ENCODE measurements at places on chromosomes 16 and 17.

GRCh38 chr17:34226011-34226743 lies 28.9 kb upstream of the CCL2 start:
- DNase-seq: no peak

DNA sequence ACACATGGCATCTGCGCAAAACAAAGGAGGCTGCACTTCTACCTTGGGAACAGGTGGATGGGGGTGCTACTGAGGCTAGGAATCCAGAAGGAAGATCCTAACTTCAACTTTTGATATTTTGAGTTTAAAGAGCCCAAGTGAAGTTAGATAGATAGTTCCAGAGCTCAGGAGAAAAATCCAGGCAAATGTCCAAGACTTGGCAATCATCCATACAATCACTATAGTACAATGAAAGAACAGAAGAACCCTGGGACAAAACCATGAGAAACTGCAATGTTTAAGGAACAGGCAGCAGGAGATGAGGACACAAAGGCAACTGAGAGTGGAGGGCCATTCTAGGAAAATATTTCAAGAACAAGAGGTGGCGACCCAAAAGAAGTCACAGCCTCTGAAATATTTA lies 12.4 kb downstream of the CDYL2 start:
- no peak for DNase-seq

- no peak for DNase-seq
Observed at GRCh38 chr17:53150101-53150698, 672.5 kb upstream of the KIF2B start.

DNA sequence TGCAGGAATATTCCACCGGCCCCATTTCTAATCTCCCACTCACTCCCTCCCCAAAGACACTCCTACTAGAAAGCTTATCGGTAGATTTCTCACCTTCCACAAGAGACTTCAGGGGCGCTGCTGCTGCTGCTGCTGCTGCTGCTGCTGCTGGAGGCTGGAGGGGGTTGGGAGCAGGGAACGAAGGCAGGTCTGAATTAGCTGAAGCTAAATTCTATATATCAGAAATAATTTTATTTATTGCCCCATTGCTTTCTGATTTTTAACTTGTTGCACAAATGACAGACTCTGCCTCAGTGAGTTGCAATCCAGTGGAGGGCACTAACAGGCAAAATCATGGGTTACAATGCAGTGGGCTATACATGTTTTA lies 25.8 kb upstream of the HLF start:
- DNase-seq: no peak

DNA sequence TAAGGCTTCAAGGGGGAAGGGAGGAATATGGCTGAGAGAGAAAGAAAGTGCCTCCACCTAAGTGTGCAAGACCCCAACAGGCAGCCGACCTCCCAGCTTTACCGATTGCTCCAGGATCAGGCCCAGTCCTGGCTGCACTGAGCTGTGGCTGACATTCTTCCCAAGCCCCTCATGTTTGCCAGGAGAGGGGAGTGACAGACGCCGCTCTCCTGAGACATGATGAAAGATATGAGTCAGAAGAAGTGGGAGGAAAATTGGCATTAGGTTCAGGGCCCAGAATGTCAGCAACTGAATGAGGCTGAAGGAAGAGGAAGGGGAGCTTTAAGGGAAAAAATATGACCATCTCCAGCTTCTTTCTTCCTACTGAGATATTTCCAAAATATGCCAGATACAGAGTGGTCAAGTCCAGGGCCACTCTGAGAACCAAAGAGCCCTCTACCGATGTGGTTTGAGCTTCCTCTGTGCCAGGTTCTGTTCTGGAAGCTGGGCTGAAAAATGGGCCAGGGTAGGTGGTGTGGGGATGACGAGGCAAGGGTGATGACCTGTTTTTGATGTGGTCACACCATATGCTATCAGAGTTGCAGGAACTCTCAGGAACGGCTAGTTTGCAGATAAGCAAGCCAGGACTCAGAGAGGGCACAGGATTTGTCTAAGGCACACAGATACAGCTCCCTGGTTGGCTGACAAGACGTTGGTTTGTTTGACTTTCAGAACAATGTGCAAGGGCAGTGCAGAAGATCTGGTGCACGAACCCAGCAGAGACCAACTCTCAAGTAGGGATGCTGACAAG lies 176.7 kb downstream of the SOX9 start:
- no peak for DNase-seq

DNA sequence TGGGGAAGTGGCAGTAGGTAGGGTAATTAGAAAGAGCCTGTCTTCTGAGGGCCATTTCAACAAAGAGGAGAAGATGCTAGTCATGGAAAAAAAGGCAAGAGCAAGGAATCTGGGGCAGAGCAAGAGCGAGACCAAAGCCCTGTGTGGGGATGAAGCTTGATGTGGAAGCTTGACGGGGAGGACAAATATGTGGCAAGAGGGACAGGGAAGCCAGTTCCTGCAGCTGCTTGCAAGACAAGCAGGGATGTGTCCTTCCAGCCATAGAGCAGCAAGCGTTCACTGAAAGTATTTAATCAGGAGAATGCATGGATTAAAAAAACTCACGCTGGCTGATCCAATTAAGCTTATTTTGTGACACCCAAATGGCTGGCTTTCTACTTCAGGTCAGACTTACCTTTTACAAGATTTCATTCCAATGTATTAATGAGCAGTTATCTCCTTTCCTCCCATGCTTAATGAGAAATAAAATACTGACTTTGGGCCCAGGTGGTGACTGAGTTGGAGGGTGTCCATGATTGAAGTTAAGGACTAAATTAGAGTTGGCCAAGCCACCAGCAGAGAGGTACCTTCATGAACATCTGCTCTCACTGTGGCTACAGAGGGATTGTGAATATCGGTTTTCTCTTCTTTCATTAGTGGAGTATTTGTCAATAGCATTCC lies 76.8 kb downstream of the ABCA8 start:
- no peak for DNase-seq

DNA sequence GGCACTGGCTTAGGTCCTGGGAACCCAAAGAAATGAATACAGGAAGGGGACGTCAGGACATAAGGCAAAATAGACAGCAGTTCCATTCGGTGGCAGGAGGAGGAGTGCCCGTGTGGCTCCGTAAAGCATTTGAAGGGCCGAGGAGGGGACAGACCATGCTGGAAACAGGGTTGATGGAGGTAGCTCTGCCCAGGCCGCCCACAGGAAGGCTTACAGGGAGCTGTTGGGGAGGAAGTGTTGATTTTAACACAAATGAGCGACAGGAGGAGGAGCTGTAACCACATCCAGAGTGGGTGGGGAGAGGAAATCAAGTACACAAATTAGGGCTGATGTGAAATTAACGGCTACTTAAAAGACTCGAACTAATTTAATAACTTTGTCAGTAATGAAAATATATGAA lies 54.6 kb downstream of the RBFOX3 start:
- no peak for DNase-seq

DNA sequence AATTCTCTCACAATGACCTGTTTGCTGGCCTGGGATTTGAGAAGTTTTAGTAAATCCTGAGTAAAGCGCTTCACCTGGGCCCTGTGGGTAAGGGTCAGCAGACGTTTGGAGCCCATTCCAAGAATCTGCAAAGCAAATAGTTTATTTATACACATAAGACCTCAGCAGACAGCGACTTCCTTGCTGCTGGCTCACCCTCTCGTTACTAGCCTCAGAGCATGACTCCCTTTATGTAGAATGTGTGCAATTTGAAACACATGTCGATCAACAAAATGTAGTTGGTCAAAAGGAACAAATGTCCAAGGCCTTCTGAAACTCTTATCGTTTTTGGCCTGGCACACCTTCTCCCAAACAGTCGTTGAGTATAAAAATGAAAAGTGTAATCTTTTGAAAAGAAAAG lies 31.3 kb downstream of the MARF1 start:
- DNase-seq: no peak

GRCh38 chr16:49354991-49355390 lies 18.6 kb upstream of the C16orf78 start:
- DNase-seq: no peak

DNA sequence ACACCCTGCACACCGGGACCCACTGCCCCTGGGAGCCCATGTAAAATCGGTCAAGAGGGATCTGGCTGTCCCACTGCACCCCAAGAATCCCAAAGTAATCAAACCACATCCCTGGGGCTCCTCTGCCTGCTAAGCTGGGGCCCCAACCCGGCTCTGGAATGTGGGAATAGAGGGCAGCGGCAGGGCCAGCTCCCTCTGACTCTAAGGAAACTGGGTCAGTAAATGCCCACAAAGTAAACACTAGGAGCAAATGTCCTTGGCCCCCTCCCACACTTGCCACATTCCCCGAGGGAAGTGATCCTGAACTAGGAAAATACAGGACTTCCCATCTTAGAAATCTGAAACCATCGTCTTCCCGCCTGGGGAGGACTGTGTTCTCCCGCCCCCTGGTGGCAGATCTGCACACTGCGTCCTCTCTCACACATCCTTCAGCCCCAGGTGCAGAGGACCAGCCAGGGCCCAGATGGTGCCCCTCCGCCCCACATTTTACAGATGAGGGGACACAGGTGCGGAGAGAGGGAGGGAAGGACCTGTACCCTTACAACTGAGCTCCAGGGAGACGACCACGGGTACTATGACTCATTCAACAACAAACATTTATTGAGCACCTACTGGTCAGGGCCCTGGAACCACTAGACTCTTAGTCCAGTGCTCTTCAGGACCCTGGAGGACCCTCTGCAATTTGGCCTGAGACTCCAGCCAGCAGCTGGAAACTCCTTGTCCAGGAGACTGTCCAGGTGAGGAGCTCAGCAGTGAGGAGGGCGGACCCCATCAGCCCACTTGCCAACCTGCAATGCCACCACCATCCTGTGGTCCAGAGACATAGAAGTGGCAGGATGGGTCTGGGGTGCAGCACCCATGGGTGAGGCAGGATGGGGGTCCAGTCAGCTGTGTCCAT lies 10.1 kb downstream of the P3H4 start:
- DNase-seq: no peak

DNA sequence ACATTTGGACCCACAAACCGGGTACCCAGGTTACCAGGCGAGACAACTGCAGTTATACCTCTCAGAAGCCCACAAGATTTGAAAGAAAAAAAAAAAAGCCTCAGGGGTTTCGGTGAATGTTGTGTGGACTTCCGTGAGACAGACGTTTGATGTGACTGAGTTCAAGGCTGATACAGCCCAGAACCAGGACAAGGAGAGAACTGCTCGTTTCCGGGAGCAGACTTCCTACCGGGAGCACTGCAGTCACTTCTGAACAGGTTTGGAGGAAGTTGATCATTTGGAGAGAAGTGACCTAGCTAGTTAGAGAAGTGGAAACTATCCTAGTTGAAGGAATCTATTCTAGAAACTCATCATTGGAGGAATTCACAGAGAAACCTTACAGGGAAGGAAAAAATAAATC lies 847 bp downstream of the CKLF start:
- no peak for DNase-seq

DNA sequence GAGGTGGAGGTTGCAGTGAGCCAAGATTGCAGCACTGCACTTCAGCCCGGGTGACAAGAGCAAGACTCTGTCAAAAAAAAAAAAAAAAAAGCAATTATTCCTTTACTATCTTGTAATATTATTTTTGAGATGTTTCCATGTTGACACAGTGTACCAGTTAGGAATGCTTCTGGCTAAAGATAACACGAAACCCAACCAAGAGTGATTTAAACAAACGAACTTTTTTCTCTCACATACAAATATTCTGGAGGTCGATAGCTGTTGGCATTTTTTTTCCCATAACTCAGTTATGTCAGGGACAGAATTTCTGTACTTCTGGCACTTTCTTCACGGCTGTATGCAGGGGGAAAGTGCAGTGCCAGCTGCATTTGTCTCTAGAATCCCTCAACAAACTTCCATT lies 9.9 kb upstream of the PPM1D start:
- DNase-seq: no peak

DNA sequence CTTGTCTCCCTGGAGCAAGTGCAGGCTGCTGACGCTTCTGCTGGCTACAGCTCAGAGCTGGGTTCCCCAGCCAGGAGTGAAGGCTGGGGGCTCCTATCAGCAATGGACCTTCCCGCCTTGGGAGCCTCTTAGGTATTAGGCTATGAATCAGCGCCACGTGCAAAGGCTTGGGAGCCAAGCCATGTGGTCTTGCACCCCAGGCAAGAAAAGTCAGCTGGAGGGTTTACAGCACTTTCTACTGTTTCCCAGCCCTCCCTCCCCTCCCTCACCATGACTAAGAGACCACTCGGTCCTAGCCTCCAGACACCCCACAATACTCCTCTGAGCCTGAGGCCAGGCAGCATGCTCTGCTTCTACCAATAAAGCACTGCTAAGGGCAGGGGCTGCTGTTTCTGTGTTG lies 12.3 kb downstream of the EPX start:
- no peak for DNase-seq

DNA sequence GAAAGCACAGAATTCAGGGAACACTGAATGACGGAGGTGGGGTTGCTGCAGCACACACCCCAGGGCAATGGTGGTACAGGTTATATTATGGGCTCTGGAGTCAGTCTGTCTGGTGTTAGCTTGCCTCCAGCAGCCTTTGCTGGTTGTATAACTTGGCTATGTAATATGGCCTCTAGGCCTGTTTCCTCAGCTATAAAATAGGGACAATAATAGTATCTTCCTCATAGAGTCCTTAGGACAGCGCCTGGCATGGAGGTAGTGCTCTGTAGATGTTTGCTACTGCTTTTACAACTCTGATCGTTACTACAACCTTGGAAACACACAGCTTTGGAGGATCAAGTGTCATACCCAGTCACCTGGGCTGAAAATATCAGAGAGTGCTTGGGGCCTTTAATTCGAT lies 31.5 kb downstream of the GTF3C1 start:
- no peak for DNase-seq

- DNase-seq: no peak
Observed at GRCh38 chr17:55327225-55328088, 62.7 kb downstream of the HLF start.

DNA sequence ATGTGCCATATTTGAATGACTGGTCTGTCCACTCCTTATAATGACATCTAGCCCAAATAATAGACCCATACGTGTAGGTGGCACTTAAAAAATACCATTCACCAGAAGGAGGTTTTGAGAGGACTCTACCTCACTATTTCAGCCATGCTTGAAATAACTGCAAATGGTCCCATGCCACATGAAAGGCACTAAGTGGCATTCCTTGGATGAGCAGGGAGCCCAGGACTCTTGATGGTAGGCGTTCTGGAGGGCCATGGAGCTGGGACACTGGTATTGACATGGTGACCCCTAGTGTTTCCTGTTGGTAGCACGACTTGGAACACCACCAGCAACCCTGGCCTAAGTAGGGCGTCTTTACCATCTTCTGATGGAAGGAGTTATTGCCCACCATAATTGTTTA lies 148.7 kb upstream of the ZFHX3 start:
- no peak for DNase-seq

- DNase-seq: no peak
Observed at GRCh38 chr17:54191261-54191660, 368.5 kb downstream of the KIF2B start.

- DNase-seq: no peak
Observed at GRCh38 chr17:42227849-42228700, 33.8 kb upstream of the GHDC start.

GRCh38 chr16:49349446-49350168 lies 24.0 kb upstream of the C16orf78 start:
- no peak for DNase-seq

Data from vagina (tissue), 2 donors.